ENCODE measurements at places on chromosomes 3 and 15. TPM values are rescaled to one million over a fixed set of nuclear protein-coding genes. Genes with fewer than 3 reads are reported as not detected.

FEZF2 gene
- not detected for total RNA-seq

GALNT15 gene
- not detected for total RNA-seq

PYGO1 gene
- total RNA-seq, result under 0.01 TPM

DUOXA2 gene
- total RNA-seq, result not detected

PIAS1 gene
- 200 TPM for total RNA-seq

TMEM212 gene
- total RNA-seq, result not detected
